ENCODE measurements at places on chromosomes 3 and 15.

- DNase-seq, result no peak
Measured at GRCh38 chr15:70752193-70752635, 11.1 kb downstream of the UACA start.

- DNase-seq, result no peak
Measured at GRCh38 chr3:190644766-190645165, 130.9 kb downstream of the IL1RAP start.

GRCh38 chr15:99252326-99252725, 1.0 kb downstream of the LRRC28 start:
- DNase-seq, result no peak

DNA sequence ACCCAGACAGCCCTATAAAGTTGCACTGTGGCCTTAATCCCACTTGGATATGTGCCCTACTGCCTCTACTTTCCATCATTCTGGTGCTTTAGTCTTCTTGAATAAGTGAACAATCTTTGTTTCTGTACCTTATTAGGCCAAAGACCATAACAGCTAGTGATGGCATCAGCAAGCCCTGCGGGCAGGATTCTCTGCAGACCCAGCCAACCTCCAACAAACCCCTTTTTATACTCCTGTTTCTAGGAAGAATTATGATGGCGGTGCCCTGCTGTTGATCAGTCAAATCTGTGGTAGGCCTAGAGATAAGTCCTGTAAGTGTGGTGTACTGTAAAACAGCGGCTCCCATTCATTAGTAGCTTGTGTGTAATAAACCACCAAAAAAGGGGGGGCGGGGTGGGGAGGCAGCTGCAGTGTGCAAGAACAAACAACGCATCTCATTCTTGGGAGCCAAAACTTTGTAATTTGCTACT, 40.5 kb downstream of the SOX2 start:
- no peak for DNase-seq

DNA sequence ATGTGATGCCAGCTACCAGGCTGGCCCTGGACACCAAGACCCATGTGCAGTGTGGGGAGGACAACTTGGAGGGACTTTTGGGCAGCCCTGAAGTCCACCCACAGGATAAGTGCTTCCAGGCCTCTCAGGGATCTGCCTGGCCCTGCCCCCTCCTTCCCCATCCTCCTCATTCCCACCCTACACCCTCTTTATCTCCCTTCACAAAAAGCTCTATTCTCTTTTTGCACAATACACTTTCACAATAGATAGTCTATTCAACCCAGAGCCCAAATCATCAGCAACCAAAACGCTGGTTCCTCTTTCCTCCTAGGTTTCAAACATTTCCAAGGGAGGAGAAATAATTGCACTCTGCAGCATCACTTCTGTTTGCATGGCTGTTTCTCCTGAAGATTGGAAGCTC, 7.8 kb upstream of the ZNF710 start:
- no peak for DNase-seq

DNA sequence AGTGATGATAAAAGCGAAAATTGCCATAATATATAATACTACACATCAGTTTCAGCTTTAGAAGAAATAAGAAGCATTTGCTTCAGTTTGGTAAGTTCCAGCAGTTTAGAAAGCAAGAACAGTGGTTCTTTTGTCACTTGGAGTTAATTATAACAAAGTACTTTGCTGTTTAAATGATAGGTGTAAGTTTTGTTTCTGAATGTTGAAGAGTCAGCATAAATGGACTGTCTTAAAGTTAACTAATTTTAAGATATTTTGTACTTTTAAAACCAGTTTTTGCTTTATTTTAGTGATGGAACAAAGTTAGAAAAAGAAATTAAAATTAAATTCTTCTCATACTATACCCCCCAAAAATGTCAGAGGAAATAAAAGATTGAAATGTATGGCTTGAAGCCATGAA, 24.6 kb downstream of the CHCHD6 start:
- DNase-seq, result no peak

DNA sequence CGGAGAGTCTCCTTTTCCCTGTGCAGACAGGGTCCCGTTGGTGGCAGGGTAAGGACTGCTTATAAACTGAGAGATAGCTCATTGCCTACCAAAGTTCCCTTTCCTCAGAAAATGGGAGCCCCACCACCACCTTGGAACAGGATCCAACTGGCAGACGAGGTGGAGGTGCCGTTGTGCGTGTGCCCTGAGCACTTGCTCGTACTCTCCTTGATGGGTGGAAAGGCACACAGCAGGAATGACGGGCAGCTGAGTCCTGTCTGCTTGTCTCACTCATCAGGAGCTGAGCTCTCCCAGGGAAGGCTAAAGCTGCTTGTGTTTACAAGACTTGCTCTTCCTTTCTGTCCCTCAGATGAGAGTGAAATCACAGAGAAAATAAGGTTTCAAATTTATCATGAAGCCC, 60.7 kb downstream of the B3GNT5 start:
- DNase-seq, result no peak

- no peak for DNase-seq
Measured at GRCh38 chr15:72302955-72303354, 17.0 kb downstream of the CELF6 start.

GRCh38 chr3:61936344-61936937, 375.1 kb downstream of the PTPRG start:
- DNase-seq, result no peak

- no peak for DNase-seq
Measured at GRCh38 chr3:117473981-117474538, 764.5 kb downstream of the TUSC7 start.

DNA sequence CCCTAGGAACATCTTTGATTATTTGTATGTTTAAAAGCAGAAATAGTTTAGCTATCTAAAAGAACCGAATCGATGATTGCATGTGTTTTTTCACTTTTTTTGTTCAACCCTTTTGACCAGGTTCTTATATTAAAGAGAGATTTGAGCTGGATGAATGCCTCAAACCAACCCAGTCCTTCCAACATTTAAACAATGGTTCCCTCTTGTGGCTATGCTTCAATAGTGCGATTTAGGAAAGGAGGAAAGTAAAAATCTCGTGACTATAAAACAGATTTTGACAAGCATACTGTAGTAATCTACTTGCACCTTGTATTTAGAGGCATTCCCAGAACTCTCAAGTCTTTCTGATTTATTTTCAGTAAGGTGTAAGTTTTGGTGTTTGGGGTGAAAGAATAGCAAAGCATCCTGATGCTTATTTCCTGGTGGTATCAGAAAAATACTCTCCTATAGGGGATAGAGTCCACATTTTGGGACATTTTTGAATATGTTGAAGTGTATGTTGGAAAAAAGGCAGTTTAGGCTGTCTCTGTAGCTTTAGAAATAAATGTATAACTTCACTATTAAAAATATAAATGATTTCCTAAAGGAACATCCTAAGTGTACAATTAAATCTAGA, 159.6 kb upstream of the KCNH8 start:
- DNase-seq, result peak; percentile 11

GRCh38 chr3:29319798-29320197, 38.9 kb downstream of the RBMS3 start:
- no peak for DNase-seq

GRCh38 chr15:73295630-73296286, 73.0 kb downstream of the HCN4 start:
- DNase-seq, result no peak

- no peak for DNase-seq
Measured at GRCh38 chr3:146218880-146219866, 31.7 kb downstream of the PLSCR4 start.

DNA sequence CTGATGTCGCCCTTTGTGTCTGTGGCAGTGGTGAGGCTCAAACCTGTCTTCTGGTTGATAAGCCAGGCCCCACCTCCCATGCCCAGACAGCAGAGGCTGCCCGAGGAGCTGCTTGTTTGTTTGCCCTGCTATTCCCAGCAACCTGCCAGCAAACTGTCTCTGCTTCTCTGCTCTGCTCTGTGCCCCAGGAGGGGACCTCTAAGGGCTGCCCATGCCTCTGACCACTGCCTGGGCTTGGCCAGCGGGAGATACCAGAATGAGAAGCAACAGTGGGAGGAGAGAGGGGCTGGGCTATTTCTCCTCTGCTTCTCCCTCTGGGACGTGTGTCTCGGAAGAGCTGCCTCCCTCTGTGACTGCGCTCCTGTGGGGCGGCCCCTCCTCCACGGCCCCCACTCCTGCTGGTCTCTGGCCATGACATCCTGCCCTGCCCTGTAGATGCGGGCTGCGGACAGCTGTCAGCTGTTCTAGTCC, 213.1 kb downstream of the RPLP1 start:
- no peak for DNase-seq

DNA sequence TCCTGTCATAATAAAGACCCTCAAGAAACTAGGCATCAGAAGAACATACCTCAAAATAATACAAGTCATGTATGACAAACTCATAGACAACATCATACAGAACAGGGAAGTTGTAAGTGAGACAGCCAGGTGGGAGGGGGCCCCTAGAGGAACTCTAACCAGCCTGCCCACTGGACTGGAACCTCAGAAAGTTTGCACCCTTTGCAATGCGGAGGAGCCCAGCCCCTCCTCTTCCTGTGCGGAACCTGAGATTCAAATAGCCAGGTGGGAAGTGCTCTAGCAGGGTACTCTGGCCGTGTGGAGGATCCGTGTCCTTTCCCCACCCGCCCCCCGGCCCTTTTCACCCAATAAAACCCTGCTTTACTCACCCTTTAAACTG, 387.0 kb upstream of the CBLB start:
- no peak for DNase-seq

DNA sequence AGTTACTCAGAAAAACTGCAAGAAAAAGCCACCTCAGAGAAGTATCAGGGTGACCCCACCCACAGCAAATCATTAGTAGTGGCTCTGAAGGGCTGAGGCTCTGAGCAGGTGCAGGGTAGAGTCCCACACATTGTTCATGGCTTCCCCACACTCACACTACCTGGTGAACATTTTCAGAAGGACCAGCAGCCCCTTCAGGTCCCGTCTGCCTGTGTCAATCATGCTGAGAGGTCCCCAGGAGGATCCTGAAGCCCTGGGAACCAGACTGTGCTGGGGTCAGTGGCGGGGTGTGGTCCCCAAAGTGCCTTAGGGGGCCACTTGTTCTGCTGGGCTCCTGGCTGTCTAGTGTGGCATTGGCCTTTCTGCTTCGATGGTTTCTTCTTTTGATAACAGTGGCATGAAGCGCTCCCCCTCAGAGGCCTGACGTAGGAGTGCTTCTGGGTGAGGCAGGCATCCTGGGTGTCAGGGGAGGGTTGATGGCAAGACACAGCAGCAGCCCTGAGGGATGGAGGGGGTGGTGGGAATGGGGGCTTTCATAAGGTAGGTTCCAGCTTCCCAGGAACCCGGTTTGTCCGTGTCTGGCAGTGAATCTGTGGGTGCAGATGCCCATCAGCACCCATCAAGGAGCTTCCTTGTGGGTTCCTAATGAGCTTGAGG, 19.0 kb upstream of the FANCD2 start:
- no peak for DNase-seq

DNA sequence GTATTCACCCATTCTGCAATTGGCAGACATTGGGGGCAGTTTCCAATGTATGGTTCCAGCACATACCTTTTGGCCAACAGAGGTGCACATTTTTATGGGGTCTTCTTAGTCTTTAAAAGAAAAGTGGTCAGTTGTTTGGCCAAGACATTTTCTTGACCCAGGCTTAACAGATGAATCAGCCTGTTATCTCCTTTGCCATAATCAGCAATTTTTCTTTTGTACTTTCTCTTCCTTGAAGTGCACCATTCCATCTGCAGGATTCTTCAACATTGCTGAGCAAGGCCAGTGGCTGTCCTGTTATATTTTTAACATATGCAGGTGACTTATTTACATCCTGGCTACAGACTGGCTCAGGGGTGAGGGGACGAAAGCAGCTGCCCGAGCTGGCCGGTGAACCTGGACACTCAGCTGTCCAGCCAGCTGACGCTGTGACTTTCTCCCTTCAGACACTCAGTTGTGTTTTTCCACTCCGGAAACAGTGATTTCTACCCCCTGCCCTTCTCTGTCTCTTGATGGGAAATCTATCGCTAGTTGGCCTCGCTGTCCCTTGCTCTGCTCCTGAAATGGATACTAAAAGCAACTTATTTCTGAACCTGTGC, 96.5 kb upstream of the TNFAIP8L3 start:
- no peak for DNase-seq

DNA sequence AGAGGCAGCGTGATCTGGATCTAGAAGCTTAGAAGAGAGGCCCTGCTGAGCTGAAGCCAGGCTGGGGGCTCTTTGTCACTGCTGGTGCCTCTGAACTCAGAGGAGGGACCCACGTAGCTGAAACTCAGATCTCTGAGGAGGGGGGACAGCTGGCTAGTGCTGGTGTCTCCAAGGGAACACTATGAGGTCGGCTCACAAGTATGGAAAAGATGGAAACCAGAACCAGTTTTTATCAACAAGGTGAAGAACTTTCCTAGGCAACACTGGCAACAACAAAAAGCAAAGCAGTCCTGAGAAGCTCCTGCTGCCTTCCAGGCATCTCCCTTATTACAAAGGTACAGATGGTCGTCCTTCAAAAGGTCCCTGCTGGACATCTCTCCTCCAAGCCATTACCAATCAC, 27.0 kb upstream of the FSTL1 start:
- DNase-seq, result no peak

- DNase-seq, result no peak
Measured at GRCh38 chr3:191470545-191470944, 9.6 kb downstream of the PYDC2 start.

- DNase-seq, result no peak
Measured at GRCh38 chr3:195736866-195737490, 16.2 kb downstream of the MUC20 start.

DNA sequence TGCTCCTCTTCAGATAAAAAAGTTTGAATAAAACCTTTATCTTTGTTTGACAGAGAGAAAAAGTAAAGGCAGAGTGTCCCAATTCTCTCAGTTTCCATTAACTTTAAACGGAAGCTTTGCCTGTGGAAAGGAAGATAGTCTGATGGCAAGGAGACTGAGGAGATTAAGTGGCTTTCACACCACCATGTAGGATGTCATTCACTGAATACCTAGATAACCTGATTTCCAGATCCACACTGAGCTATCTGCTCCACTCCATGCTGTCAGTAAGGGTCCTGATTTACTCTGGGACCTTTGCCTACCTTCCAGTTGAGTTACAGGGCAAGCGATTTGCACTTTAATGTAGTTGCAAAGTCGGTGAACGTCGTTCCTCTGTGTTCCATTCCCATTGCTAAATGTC, 233.4 kb upstream of the TBL1XR1 start:
- no peak for DNase-seq

- DNase-seq, result no peak
Measured at GRCh38 chr3:57745101-57745500, 11.0 kb upstream of the SLMAP start.

GRCh38 chr3:55797084-55797483, 310.0 kb upstream of the WNT5A start:
- DNase-seq, result no peak
